CD8-positive, alpha-beta memory T cell (primary cell): ENCODE measurements at places on chromosomes 7 and 10. TPM values are rescaled to one million over a fixed set of nuclear protein-coding genes. Genes with fewer than 3 reads are reported as not detected.

Gene SPDYE9
- total RNA-seq, result not detected

Gene FAM24B
- total RNA-seq, result 11.7 TPM

GRCh38 chr10:43204943-43205671 lies 61.8 kb downstream of the RASGEF1A start:
- H3K4me1 ChIP-seq, result peaks cover 14% of the 10 kb centered on the region
- no peaks in the 10 kb centered on the region for H3K36me3 ChIP-seq
- H3K4me3 ChIP-seq, result no peak overlapping the region
- peak; percentile 42 for DNase-seq

Gene COL1A2
- total RNA-seq, result 0.18 TPM
